ENCODE measurements at places on chromosomes 5 and 9. TPM values are rescaled to one million over a fixed set of nuclear protein-coding genes. Genes with fewer than 3 reads are reported as not detected.

Gene SOHLH1
- total RNA-seq: not detected

Gene SLC34A3
- not detected for total RNA-seq

Gene IL3
- total RNA-seq: not detected

Gene TICAM2
- total RNA-seq: 3.9 TPM

Gene MYOT
- total RNA-seq: 22.1 TPM

Gene IL13
- not detected for total RNA-seq

Gene OTP
- total RNA-seq: not detected

Gene C9orf153
- 0.27 TPM for total RNA-seq

Gene SLC6A18
- total RNA-seq: not detected

Gene IL9
- not detected for total RNA-seq

Gene N4BP3
- 3.0 TPM for total RNA-seq

Gene DCANP1
- not detected for total RNA-seq

Gene CARD9
- 2.4 TPM for total RNA-seq

Gene GABRA1
- total RNA-seq: not detected

Measured in sigmoid colon (tissue), 7 donors.